Activated T-cell treated with anti-CD3 and anti-CD28 coated beads for 24 hours (primary cell): ENCODE measurements at places on chromosomes 6 and 20.

DNA sequence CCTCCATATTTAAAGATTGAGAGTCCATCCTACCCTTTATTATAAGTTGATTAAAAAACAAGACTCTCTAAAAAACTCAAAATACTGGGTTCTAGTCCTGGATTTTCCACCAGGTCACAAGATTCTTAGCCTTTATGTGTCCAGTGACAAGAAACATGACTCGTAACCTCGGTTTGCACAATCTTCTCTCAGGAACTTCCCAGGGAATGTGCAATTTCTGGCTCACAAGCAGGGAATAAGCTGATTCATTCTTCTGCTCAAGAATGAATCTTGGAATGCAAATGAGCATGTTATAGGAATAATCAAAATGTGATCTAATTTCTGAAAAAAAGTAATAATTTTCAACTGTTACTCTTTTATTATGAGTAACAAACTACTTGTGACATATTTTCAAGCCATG, 45.1 kb downstream of the OGFRL1 start:
- no peak for DNase-seq

DNA sequence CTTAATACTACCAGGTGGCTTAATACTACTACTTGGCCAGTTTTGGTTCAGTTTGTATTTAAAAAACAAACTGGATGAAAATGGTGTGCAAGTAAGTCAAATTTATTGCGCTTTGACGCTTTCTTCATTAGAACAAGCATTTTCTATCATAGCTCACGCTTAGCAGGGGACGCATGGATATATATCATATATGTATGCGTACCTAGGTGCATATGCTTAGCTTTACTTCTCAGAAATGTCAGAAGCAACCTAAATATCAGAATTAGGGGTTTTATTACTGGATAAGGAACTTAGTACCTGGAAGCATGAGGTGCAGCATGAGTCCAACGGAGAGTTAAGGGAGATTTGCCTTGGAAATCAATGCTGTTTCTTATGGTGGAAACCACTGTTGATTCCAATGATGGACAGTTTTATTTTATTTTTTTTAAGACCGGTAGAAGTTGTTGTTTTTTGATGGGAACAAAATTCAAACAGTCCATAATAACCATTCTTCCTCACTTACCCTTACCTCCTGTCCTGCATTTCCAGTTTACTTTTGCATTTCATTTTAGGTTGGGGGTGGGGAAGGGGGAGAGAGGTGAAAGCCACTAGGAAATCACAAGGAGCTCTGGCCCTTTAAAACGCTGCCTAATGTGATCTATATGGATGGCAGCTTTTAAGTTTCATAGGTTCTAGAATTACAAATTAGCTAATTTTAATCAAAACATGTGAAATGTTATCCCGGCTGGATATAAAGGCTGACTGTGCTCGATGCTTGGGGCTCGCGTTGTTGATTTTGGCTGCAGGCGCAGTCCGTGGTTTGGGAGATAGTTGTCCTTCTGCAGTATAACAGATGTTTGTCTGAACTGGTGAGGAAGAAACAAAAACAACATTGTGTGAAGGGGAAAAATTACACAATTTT, 2.1 kb downstream of the SOBP start:
- no peak for DNase-seq

- no peak for DNase-seq
Observed at GRCh38 chr6:158290040-158290439, 22.2 kb upstream of the TULP4 start.

DNA sequence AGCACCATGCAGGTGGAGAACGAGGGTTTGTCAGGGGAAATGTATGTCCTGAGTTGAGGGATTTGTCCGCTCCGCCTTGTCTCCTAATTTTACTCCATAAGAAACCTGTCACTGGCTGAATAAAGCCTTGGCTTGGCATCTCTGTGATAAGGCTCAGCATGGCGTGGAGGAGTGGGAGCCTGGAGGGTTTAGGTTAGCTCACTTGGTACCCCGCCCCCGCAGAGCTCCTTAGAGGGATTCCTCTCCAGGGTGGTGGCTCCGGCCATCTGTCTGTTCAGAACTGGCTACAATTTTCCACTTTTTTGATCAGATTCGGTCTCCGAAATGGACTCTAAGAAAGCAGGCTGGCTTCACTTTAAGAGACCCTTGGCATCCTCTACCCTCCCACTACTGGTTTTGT, 192.2 kb upstream of the SYNDIG1 start:
- DNase-seq = no peak

- DNase-seq = no peak
Observed at GRCh38 chr6:34486106-34486740, 20.3 kb downstream of the PACSIN1 start.

DNA sequence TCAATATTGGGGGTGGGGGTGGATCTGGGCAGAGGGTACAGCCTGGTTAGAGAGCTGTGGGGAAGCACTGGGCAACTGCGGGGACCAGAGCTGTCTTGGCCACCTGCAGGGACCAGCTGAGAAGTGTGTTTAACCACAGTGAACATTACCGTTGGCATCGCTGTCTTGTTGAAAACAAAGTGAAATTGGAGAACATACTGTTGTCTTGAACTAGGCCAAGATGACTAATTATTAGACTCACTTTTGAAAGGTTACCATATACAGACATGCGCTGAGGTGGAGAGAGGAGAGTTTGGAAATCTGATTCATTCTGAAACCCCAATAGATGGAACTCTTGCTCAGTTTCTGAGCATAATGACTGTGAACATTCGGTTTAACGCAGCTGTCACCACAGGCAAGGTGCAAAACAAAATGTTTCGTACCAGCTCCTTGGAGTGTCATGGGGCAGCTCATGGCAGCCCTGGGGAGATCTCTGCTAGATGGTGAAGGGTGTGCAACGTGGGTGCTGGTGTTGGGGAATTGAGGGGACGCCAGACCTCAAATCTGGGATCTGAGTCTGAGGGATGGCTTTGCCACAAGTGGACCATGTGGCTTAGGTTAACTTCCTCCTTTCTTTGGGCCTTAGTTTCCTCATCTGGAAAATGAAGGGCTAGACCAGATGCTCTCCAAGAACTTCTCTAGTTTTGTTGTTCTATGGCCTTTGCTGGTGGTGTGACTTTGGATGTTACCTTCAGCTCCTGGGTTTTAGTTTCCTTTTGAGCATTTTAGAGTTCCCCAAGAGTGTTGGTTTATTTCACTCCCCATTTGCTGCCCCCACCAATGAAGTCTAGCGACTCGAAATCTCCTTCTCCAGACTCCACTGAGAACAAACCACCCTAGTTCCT, 24.6 kb upstream of the GTSF1L start:
- DNase-seq = peak; percentile 57
